ENCODE measurements at places on chromosomes 2 and 18. TPM values are rescaled to one million over a fixed set of nuclear protein-coding genes. Genes with fewer than 3 reads are reported as not detected.
A peak's percentile ranks its signal among the peaks of the same experiment; 100 is the strongest.

SPP2 gene
- polyA plus RNA-seq, result not detected

DNA sequence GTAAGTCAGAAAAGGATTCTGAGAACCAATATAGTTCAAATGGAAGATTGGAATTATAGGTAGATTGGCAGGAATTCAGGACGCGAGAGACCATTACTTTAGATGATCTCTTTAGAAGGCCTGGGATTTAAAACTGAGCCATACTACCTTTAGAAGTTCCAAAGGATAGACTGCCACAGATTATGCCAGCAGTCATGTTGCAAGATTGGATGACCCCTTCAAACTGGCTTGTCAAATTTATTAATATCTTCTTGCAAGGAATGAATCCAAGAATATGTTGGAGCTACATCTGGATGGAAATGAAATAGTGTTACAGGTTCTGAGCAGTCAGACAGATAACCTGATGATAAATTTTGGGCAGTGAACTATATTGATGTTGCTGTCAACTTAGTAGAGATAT, 22.0 kb downstream of the BABAM2 start:
- no peak for DNase-seq

DNA sequence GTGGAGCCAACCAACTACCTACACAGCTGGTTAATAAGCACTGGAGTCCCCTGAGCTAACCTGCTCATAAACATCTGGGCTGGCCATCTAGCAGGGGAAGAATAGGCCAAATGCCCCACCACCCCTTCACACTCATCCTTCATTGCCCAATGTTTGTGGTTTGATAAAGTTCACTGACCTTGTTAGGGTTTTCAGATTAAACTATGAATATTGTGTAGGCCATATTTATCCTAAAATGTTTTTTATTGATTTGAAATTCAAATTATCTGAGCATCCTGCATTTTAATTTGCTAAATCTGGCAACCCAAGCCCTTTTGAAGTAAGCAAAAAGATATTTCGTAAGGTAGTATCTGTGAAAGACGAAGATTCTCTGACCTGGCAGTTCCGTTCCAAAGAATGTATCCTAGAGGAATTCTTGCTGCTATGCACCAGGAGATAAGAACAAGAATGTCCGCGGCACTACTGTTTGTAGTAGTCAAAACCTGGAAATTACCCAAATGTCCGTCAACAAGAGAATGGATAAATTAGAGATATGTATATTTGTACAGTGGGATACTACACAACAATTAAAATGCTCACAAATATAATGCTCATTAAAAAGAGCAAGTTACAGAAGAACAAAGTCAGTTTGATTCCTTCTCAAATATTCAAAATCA, 5.8 kb upstream of the TLK1 start:
- DNase-seq, result no peak

DNA sequence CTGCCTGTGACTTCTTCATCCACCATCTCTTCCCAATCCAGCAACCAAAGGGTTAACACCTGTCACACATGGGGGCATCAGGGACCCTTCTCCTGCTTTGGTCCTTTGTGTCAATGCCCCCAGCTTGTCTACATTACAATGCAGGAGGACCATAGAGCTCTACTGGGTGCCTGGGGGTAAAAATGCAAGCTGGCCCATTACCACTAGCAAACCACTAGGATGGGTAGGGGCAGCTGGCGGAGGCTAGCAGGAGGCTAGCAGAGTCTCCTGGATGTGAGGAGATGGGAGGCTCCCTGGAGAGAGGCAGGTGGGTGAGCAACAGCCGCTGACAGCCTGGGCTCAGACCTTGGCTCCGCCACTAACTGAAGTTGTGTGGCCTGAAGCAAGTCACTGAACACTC, 153.4 kb upstream of the SKOR2 start:
- no peak for DNase-seq

GRCh38 chr2:40120026-40120425, 331.9 kb downstream of the SLC8A1 start:
- DNase-seq, result no peak

DNA sequence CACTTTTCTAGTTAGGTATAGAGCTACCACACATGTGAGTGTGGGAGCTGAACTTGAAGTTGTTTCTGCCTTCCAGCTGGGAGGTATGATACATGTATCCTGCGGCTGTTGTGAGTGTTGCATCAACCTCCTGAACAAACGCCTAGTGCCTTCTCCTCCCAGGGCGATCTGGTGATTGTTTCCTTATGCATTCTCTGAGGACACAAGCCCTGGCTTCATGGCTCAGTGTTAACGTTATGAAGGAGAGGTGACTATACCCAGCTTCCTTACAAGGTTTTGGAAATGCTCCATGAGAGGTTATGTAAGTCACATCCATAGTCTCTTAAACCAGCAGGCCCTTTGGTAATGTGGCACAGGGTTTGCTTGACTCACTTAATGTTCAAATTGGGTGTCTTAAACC, 64.9 kb downstream of the SPRED2 start:
- DNase-seq, result no peak

GRCh38 chr2:200987137-200987536, 23.7 kb upstream of the ORC2 start:
- no peak for DNase-seq

DNA sequence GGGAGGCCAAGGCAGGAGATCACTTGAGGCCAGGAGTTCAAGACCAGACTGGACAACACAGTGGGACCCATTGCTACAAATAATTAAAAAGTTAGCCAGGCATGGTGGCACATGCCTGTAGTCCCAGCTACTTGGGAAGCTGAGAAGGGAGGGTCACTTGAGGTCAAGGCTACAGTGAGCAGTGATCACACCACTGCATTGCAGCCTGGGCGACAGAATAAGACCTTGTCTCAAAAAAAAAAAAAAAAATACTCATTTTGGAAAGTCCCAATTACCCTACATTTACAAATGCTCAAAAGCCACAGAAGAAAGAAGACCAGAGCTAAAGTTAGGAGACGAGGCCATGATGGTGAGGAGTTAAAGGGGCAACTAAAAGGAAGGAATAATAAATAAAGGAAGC, 61.9 kb downstream of the COLEC12 start:
- DNase-seq, result no peak

G6PC2 gene
- not detected for polyA plus RNA-seq

- DNase-seq, result no peak
Measured at GRCh38 chr2:98078701-98079100, 8.3 kb upstream of the VWA3B start.

TMEFF2 gene
- polyA plus RNA-seq, result 0.16 TPM

SULT1C2 gene
- 1.4 TPM for polyA plus RNA-seq

DNA sequence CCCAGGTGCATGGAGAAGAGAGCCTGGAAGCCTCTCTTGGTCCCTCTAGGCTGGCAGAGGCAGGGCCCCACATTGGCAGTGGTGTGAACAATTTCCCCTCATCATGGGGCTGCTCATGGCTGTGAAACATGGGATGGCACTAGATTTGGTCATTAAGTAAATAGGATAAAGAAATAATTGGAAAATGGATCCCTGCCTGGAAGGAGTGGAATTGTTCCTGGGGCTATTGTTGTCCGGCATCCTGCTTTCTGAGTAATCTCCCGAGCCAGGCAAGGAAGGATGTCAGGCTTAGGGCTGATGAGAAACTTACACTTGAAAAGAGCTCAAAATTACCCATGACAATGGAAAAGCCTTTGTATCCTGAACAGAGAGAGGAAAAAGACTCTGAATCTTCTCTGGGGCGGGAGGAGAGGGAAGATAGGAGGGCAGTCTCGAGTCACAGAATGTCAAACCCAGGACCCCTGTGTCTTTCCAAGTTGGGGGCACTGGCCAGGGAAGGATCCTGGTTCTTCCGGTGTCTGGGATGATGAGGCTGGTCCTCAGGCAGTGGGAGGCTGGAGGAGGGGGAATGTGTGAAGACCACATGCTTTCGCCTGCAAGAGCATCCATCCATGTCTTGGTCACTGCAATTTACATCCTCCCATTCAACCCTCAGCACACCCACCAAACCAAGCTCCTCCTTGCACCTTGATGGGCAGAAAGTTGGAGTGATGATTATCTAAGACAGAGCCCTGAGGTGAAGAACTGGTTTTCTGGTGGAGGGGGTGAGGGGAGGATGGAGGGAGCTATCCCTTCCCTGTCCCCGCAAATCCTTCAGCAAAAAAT, 27.1 kb upstream of the STEAP3 start:
- no peak for DNase-seq

DNA sequence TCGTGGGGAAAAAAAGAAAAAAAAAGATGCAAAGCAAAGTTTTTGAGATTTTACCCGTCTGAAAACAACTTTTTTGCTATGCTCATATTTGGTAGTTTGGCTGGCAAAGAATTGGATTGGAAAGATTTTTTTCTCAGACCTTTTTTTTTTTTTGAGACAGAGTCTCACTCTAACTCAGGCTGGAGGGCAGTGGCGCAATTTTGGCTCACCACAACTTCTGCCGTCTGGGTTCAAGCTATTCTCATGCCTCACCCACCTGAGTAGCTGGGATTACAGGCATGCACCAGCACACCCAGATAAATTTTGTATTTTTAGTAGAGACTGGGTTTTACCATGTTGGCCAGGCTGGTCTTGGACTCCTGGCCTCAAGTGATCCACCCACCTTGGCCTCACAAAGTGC, 56.3 kb upstream of the TANC1 start:
- no peak for DNase-seq

DNA sequence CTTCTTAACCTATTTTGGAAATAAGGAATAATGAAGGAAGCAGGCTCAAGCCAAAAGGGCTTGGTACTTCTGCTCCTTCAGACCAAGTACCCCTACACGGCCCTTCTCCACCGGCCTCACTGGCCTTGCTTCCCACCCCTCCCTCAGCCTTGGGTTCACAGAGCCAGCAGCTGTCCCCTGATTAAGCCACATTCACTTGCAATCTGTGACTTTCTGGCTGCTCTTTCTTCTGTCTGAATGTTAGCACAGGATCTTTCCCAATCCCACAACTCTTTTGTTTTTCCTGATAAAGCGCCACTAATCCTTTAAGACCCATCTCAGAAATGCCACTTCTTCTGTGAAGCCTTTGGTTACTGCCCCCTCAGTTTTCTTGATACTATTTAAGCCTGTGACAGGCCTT, 52.4 kb downstream of the REEP1 start:
- DNase-seq, result no peak

ALPI gene
- polyA plus RNA-seq, result not detected

DNA sequence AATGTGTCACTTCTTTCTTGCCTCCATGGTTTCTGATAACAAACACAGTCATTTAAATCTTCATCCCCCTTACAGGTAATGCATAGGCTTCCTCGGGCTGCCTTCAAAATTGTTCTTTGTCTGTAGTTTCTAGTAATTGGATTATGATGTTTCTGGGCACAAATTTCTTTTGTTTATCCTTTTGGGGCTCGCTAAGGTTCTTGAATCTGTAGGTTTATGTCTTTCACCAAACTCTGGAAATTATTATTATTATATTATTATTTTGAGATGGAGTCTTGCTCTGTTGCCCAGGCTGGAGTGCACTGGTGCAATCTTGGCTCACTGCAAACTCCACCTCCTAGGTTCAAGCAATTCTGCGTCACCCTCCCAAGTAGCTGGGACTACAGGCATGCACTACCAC, 16.3 kb upstream of the RMP24 start:
- DNase-seq, result no peak

GRCh38 chr2:30979822-30980245, 158.4 kb downstream of the GALNT14 start:
- DNase-seq, result no peak

- DNase-seq, result no peak
Measured at GRCh38 chr2:130813722-130814121, 23.0 kb upstream of the ARHGEF4 start.

NBEAL1 gene
- 4.1 TPM for polyA plus RNA-seq

RGPD3 gene
- 0.07 TPM for polyA plus RNA-seq

DNA sequence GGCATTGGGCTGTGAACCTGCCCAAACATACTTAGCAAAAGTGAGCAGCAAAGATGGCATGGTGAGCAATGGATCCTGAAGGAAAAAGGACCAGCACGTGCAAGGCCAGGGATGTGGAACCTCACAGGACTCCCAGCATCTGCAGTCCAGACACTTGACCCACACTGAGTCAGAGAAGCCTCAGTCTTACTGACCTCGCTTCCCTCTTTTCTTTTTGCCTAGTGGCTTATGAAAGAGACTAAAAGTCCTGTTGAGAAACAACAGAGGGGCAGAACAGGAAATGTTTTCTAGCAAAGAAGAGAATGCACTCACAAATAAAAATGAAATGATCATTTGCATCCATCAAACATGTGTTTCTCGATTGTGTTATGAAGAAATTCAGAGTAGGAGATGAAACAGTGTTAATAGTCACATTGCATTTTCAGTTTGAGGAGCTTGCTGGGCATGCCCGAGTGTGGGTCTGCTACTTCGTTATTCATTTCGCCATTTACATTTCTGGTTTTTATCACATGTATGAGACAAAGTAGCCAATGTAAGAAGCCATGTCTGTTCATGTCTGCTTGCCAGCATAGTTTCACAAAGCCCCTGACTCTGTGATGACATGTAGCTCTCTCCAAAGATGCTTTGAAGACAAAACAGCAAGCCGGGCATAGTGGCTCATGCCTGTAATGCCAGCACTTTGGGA, 118.4 kb downstream of the INO80D start:
- no peak for DNase-seq

KCNG2 gene
- polyA plus RNA-seq, result 0.25 TPM

DNA sequence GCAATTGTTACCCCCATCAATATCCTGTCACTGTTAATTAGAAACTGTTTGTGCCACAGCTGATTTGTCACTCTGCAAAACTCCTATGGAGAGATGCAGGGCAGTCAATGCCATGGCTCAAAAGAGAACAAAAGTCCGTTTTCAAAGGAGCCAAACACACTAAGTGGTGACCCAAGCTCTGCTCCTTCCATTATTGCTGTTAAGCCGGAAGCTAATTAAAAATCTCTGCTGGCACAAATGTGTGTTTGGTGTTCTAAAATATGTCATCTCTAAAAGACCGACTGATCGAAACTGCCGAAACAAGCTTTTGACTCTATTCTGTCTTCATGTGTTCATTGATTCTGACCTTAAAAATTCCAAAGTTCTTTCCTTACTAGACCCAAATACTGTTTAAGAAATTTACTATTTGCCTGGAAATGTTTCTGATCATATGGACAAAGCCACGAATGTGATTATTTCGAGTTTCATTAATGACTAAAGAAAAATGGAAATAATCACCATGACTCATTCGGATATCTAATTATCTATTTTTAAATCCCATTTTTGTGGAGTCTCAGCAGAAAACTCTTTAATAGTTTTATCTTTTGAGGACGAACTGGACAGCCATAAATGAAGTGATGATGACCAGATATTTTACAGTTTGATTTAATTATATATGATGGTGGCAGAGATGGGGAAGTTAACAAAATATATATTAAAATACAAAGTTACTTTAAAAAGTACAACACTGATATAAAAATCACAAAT, 287.6 kb downstream of the SOCS6 start:
- DNase-seq, result no peak

VSNL1 gene
- 5.9 TPM for polyA plus RNA-seq

IGFBP5 gene
- 67.1 TPM for polyA plus RNA-seq

GRCh38 chr2:84906108-84906899, 848 bp downstream of the TMSB10 start:
- peak; percentile 45 for DNase-seq

DNA sequence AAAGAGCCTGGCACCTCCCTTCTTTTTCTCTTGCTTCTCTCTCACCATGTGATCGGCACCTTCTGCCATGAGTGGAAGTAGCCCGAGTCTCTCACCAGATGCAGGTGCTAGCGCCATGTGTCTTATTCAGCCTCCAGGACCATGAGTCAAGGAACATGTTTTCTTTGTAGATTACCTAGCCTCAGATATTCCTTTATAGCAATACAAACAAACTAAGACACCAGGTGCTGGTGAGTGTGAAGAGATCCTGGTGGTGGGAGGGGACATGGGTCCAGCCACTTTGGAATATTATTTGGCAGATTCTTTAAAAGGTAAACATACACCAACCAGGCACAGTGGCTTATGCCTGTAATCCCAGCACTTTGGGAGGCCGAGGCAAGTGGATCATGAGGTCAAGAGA, 5.9 kb upstream of the USP40 start:
- DNase-seq, result no peak

Measured in heart right ventricle (tissue), 16 donors.